ENCODE measurements at places on chromosomes 7 and 10.

DNA sequence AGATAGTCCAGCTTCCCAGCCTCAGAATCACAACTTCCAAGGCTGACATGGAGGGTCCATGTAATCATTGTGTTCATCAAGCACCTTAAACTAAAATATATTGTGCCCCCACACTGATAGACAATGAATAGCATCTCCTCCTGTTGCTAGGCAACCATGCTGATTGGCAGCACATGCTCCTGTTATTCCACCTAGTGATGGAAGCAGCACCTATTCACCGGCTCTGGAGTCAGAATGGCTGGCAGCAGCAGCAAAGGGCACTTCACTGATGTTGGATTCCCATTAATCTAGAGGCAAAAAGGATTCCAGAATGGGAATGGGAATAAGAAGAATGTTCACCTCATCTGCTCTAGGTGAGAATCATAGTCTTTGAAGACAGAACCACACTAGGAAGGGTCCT, 55.0 kb downstream of the RELN start:
- no peak overlapping the region for H3K4me3 ChIP-seq
- no peaks in the 10 kb centered on the region for H3K4me1 ChIP-seq
- DNase-seq, result no peak
- H3K36me3 ChIP-seq, result no peaks in the 10 kb centered on the region

GRCh38 chr7:25933921-25934320, 218.1 kb upstream of the NFE2L3 start:
- no peaks in the 10 kb centered on the region for H3K36me3 ChIP-seq
- no peaks in the 10 kb centered on the region for H3K27me3 ChIP-seq
- DNase-seq, result no peak

GRCh38 chr10:92918603-92919002, 70.3 kb downstream of the EXOC6 start:
- H3K4me3 ChIP-seq, result no peak overlapping the region
- no peak for DNase-seq
- no peaks in the 10 kb centered on the region for H3K27me3 ChIP-seq
- no peaks in the 10 kb centered on the region for H3K36me3 ChIP-seq
- no peak overlapping the region for H3K27ac ChIP-seq
- no peaks in the 10 kb centered on the region for H3K4me1 ChIP-seq

DNA sequence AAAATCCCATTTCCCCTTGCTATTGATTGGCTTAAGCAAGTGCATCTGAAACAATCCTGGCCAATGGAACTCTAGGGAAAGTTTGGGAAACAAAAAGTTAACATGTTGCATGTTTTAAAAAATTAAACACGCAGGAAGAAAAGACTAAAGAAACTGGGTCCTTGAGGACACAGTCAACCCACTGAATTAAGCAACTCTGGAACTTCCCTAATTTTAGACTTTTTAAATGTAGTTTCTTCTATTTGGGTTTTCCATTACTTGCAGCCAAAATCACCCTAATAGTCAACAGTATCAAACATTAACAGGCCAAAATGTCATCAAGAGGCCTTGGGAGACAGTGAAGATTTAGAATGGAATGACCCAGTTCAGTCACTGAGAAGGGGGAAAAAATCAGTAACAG, 40.6 kb downstream of the OSBPL3 start:
- H3K4me3 ChIP-seq, result no peak overlapping the region
- H3K27me3 ChIP-seq, result no peaks in the 10 kb centered on the region
- H3K4me1 ChIP-seq, result no peaks in the 10 kb centered on the region
- no peak overlapping the region for H3K27ac ChIP-seq
- H3K36me3 ChIP-seq, result no peaks in the 10 kb centered on the region
